ENCODE measurements at places on chromosomes 7 and 10. TPM values are rescaled to one million over a fixed set of nuclear protein-coding genes. Genes with fewer than 3 reads are reported as not detected.
A peak's percentile ranks its signal among the peaks of the same experiment; 100 is the strongest.

- peak; percentile 85 for DNase-seq
Measured at GRCh38 chr7:90244909-90245851, at the start of gene CFAP69. CFAP69 (plus strand) TSS chr7:90245174; CDS start chr7:90245425, 251 bp downstream.

DNA sequence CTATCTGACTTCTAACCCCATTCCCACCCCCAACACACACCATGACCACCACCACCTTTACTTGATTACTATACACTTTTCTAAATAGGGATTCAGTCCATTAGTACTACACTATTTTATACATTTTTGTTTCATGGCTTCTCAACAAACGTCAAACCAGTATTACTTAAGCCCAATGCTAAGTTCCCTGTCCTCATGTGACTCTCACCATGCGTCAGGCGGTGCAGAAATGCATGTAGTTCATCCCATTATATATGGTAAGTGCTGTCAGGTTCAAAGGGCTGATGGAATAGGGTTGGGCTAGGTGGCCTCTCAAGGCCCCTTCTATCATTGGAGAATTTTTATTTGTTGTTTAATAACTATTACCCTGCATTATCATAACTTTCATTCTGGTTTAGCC, 19.5 kb upstream of the VPS41 start:
- no peak for DNase-seq

GRCh38 chr10:132397671-132398565, 918 bp downstream of the PWWP2B start:
- peak; percentile 69 for DNase-seq

- no peak for DNase-seq
Measured at GRCh38 chr10:48378675-48379074, 72.2 kb downstream of the MAPK8 start.

DNA sequence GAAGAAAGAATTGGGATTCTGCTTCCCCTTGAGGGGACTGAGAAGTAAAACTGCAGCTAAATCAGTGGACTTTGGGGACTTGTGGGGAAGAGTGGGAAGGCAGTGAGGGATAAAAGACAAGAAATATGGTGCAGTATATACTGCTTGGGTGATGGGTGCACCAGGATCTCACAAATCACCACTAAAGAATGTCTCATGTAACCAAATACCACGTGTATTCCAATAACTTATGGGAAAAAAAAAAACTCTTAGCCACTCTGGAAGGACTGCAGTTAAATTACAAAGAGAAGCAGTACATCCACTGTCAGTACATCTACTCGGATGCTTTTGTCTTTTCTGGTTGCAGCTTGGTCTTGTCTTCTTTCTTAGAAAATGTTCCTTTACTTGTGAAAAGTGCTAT, 27.4 kb upstream of the GOT1 start:
- peak; percentile 12 for DNase-seq

- no peak for DNase-seq
Measured at GRCh38 chr10:21655236-21655635, 121.2 kb downstream of the MLLT10 start.

DNA sequence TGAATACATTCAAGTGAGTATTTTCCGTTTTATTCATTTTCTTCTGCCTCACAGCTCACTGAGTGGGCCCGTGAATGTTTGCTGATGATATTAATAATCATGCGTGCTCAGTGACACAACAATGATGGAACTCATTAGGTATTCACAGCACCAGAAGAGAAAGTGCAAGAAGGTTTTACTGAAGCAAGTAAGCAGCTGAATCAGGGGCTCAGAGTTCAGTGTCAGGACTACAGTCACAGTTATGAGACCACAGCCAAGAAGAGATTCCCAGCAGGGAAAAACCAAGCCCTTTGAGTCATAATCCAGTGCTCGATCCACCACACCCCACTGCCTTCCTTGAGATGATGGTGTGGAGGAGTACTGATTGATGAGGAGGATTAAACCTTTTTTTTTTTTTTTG, 247.4 kb downstream of the KIAA1217 start:
- peak; percentile 78 for DNase-seq

DNA sequence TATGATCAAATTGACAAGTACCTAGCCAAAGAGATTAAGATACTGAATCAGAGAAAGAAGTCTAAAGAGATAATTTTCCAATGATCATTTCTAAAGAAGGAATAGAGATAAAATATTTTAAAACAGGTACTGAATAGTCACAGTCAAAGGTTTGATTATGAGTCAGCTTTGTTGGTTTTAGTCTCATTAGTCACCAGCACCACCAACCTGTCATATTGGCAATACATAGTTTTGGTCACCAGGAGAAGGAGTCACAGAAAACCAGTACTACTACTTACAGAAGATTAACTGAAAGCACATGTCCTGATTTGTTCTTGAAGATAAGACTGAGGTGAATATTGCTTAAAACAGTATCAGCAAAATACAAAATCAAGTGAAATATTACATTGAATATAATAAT, 34.6 kb downstream of the ZEB1 start:
- peak; percentile 88 for DNase-seq

GRCh38 chr7:53350241-53350640, 314.8 kb downstream of the POM121L12 start:
- DNase-seq, result peak; percentile 21

- no peak for DNase-seq
Measured at GRCh38 chr10:86162696-86163400, 203.7 kb downstream of the GRID1 start.

- no peak for DNase-seq
Measured at GRCh38 chr10:80718024-80718423, 180.3 kb downstream of the SH2D4B start.

- no peak for DNase-seq
Measured at GRCh38 chr10:90986870-90987269, 66.0 kb upstream of the ANKRD1 start.

DNA sequence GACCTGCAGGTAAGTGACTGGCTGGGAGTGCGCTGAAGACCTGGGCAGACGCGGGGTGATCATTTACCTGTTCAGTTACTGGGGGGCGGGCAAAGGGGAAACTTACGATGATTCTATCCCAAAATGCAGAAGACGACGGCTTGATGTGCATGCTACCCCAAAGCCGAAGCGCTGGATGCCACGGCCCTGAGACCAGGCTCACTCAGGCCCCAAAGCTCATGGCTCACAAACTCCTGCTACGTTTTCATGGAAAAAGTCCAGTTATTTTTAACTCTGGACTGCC, 200.6 kb downstream of the DIP2C start:
- no peak for DNase-seq

DNA sequence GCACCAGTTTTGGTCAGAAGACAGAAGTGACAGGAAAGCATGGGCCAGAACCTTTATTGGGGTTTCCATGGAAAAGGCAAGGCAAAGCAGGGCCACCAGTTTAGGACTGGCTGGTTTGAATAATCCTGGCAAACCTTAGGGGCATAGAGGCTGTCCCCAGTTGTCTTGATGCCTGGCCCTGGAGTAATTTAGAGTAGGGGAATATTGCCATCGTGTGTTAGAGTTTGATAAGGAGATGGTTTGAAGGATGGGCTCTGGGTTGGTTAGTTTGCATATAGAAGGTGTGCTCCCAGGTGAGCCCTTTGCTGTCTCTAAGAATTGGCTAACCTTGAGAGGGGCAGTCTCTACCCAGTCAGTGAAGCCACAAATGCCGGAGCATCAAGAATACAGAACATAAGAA, 79.6 kb downstream of the ZNF777 start:
- DNase-seq, result peak; percentile 45

GRCh38 chr10:86963341-86963919, 4.9 kb upstream of the ADIRF start:
- no peak for DNase-seq

DNA sequence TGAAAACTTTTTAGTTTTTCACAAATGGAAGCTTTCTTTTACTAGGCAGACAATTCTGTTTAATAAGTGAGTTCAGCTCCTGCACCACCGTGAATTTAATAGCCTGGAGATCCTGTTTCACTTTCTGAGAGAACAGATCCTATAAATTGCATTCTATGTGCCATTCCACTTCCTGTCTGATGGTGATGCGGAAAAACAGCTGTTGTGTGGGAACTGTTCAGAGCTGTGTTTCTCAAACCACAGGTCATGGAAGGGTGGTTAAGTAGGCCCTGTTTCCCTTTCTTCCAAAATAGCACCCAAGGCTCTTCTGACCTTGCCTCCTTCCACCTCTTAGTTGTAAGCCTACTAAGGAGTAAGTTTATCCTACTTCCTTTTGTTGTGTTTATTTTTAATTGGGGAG, 97.2 kb upstream of the DKK1 start:
- DNase-seq, result peak; percentile 92

- DNase-seq, result peak; percentile 30
Measured at GRCh38 chr7:97016381-97017191, 8.0 kb downstream of the DLX5 start.

Gene CABCOCO1
- not detected for total RNA-seq

Gene TLX1
- not detected for total RNA-seq

Gene ANKRD61
- 0.26 TPM for total RNA-seq

Gene RGR
- total RNA-seq, result not detected

Gene MUC12
- total RNA-seq, result 0.69 TPM

Gene LRWD1
- total RNA-seq, result 69.5 TPM

Gene SHH
- 0.11 TPM for total RNA-seq

Gene CACNB2
- total RNA-seq, result 0.07 TPM

Gene INA
- total RNA-seq, result not detected

Gene GPR37
- total RNA-seq, result 10.5 TPM

Gene DYNC1I1
- 6.5 TPM for total RNA-seq

Gene FERD3L
- not detected for total RNA-seq

All from PC-3 (cell line).